ENCODE measurements at places on chromosomes 1 and 21.
A peak's percentile ranks its signal among the peaks of the same experiment; 100 is the strongest.

- DNase-seq: no peak
Observed at GRCh38 chr1:171251042-171251951, 3.0 kb downstream of the FMO1 start.

- no peak for DNase-seq
Observed at GRCh38 chr1:6648556-6648955, 23.9 kb downstream of the THAP3 start.

GRCh38 chr21:14942801-14943490 lies 121.9 kb downstream of the NRIP1 start:
- no peak for DNase-seq

GRCh38 chr21:39336457-39337008 lies 12.4 kb downstream of the HMGN1 start:
- DNase-seq: no peak

DNA sequence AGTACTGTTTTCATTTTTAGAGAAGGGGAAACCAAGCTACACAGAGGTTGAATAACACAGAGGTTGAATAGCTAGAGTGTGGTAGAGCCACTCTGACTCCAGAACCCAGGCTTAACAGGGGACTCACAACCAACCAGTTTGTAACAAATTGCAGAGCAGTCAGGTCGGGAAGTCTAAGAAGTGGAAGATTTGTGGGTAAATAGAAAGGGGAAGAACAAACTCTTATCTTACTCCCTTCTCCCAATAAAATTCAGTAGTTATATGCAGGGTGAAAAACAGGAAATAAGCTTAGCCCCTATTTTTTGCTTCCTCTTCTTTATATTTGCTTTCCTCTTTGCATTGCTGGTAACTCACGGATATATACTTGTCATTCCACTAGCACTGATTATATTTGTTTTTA lies 23.2 kb downstream of the CDC42 start:
- DNase-seq: no peak

- no peak for DNase-seq
Observed at GRCh38 chr1:174114106-174114505, 45.2 kb upstream of the RABGAP1L start.

DNA sequence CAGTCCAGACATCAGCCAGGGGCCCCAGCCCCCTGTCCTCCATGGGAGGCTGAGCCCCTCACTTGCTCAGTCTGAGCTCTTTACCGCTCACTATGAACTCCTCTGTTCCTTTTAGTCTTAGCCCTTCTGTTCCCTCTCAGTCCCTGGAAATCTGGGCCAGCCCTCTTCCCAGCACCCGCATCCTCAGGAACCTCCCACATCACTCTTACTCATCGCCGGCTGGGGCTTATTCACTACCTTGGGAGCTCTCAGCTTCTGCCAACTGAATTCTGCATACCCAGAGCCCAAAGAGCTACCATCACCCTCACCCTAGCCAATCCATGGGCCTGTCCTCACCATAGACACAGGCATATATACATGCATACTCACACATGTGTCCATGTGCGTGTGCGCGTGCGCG lies 11.5 kb downstream of the KNCN start:
- no peak for DNase-seq

- DNase-seq: peak; percentile 10
Observed at GRCh38 chr1:199665371-199665770, 362.1 kb upstream of the NR5A2 start.

GRCh38 chr1:9265968-9266367 lies 26.7 kb upstream of the SPSB1 start:
- no peak for DNase-seq

DNA sequence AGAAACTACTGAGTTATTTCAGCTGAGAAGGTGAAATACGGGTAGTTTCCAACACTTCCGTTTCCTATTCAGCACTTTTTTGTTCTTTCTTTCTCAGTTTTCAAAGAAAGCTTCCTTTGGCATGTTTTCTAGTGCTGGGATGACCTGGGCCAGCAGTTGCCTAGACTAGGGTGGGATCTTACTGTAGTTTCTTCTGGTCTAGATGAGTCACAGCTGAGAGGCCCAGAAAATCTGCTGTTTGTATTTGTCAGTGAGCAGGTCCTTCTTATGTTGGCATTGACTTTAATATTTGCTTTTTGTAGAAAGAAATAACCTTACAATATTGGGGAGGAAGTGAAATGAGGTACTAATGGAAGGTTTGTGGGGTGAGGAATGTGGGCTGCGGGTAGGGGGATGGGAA lies 22.2 kb downstream of the C1orf21 start:
- no peak for DNase-seq

GRCh38 chr1:245822996-245823395 lies 668.2 kb downstream of the KIF26B start:
- DNase-seq: no peak

GRCh38 chr1:200479816-200480215 lies 70.0 kb upstream of the ZNF281 start:
- no peak for DNase-seq

GRCh38 chr1:183735069-183735860 lies 69.7 kb upstream of the RGL1 start:
- DNase-seq: no peak

GRCh38 chr1:40948741-40949443 lies 30.6 kb upstream of the CTPS1 start:
- DNase-seq: peak; percentile 96

DNA sequence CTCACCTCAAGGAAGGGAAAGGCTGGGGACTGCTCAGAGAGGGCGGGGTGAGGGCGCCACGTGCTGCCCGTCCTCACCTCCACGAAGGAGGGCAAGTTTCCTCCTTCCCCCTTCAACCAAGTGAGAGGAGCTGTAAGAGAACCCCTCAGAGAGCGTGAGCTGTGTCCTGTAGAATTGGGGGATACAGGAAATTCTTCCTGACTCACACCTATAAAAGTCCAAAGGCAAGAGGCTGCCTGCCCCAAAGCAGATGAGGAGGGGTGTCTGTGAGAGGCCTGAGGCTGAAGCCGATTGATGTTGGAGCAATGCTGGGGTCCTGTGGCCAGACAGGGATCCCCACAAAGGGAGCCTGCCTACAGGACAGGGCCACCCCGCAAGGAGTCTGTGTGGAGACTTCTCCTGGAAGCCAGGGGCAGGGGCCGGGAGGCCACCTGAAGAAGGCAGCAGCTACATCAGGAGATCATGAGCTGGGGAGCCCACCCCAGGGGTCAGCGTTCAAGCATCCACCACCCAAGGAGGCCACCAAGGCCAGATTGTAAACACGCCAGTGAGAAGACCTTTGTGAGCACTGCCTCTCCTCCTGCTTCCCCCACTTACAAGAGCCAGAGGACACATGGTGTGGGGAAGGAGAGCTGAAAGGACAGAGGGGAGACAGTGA lies 27.7 kb downstream of the S100A6 start:
- DNase-seq: no peak

DNA sequence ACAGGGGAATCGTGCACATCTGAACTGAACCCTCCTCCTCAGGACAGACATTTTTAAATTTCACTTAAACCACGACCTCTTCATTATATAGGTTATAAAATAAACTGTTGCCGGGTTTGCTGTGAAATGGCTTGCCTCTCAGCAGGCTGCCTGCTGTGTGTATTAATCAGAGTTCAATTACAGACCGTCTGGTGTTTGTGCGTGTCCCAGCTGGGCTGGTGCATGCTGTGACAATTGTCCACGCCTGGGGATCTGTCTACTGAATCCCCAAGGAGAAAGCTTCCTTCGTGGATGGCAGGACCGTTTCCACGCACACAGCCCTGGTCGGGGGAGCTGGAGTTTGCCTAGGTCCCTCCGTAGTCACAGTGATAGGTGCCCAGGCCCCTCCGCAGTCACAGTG lies 13.4 kb upstream of the AGPAT3 start:
- DNase-seq: no peak

Measured in NCI-H2029 (cell line).